Mesothelial cell of epicardium (in vitro differentiated cells): ENCODE measurements at places on chromosomes 11 and 22.

GRCh38 chr11:134333312-134333711 lies 1.5 kb downstream of the GLB1L2 start:
- H3K36me3 ChIP-seq = no peaks in the 10 kb centered on the region
- peaks cover 14% of the 10 kb centered on the region for H3K4me1 ChIP-seq
- H3K27me3 ChIP-seq = peaks cover 62% of the 10 kb centered on the region
- H3K27ac ChIP-seq = no peak overlapping the region
- peak overlapping the region; percentile 23 for H3K4me3 ChIP-seq

GRCh38 chr22:26671317-26672059 lies 14.1 kb downstream of the MIAT start:
- peaks cover 32% of the 10 kb centered on the region for H3K4me1 ChIP-seq
- H3K36me3 ChIP-seq = no peaks in the 10 kb centered on the region
- peaks cover under 1% of the 10 kb centered on the region for H3K27me3 ChIP-seq
- DNase-seq = no peak
- H3K27ac ChIP-seq = peak overlapping the region; percentile 96
- no peak overlapping the region for H3K4me3 ChIP-seq

DNA sequence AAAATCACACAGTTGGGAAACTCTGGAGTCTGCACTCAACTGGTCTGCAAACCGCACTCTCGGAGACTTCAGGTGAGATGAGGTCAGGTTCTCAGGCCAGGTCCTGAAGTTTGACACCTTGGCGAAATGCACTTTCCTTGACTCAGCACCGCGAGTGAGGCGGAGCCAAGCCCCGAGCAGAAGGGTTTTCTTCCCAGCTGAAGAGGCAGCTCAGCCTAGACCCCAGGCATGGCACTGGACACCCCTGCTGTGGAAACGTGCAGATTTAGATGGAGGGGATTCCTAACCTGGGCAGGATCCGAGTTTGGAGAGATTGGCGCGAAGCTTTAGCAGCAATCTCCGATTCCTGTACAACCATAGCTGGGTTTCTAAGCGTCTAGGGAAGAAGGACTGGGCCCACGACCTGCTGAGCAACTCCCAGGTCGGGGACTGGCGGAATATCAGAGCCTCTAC lies 835 bp upstream of the MYOD1 start:
- DNase-seq = no peak
- no peak overlapping the region for H3K4me3 ChIP-seq
- no peak overlapping the region for H3K27ac ChIP-seq
- peaks cover 43% of the 10 kb centered on the region for H3K27me3 ChIP-seq

GRCh38 chr11:97356144-97356543 lies 966.3 kb downstream of the JRKL start:
- peaks cover 31% of the 10 kb centered on the region for H3K4me1 ChIP-seq
- no peaks in the 10 kb centered on the region for H3K36me3 ChIP-seq
- peaks cover 2% of the 10 kb centered on the region for H3K27me3 ChIP-seq

GRCh38 chr11:111745719-111746504 lies 20.3 kb downstream of the PPP2R1B start:
- no peak for DNase-seq
- no peak overlapping the region for H3K4me3 ChIP-seq
- no peaks in the 10 kb centered on the region for H3K4me1 ChIP-seq
- H3K36me3 ChIP-seq = peaks cover 46% of the 10 kb centered on the region

DNA sequence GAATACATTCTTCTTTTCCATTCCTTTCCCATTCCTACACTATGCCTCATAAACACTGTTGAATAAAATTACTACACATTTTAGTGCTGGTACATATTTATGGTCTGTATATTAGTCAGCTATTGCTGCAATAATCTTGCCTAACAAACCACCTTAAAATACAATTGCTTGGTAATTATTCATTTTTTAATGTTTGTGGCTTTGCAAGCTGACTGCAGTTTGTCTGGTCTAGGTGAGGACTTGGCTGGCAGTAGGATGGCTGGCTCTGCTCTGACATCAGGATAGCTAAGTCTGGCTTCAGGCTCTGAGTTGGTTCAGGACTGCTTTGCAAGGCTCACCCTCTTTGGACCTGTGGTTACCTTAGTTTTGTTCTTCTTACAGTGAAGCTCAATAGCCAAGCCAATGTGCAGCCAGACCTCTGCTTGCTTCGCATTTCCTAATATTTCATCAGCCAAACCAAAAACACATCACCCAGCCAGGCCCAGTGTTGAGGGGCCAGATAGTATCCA lies 913.4 kb upstream of the RAG2 start:
- no peak for DNase-seq
- H3K36me3 ChIP-seq = peaks cover 4% of the 10 kb centered on the region
- peaks cover 26% of the 10 kb centered on the region for H3K4me1 ChIP-seq

DNA sequence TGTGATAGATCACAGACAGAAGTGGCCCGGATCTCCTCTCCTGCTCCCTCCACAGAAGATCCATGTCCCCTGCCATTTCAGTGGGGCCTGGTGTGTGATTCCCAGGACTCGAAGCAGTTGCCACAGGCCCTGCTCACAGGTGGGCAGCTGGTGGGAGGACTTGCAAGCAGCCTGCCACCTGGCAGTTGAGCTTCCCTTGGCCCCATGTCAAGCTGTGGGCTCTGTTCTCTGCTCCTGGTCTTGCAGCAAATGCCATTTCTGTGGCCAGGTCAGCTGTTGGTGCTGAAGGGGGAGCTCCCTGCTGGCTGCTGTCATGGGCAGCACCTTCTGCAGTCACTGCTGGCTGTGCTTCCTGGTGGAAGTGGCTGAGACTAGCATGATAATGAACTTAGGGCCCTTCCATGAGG lies 59.1 kb upstream of the SLC22A12 start:
- no peaks in the 10 kb centered on the region for H3K4me1 ChIP-seq
- H3K4me3 ChIP-seq = no peak overlapping the region
- H3K27ac ChIP-seq = no peak overlapping the region
- H3K36me3 ChIP-seq = no peaks in the 10 kb centered on the region
- DNase-seq = no peak

DNA sequence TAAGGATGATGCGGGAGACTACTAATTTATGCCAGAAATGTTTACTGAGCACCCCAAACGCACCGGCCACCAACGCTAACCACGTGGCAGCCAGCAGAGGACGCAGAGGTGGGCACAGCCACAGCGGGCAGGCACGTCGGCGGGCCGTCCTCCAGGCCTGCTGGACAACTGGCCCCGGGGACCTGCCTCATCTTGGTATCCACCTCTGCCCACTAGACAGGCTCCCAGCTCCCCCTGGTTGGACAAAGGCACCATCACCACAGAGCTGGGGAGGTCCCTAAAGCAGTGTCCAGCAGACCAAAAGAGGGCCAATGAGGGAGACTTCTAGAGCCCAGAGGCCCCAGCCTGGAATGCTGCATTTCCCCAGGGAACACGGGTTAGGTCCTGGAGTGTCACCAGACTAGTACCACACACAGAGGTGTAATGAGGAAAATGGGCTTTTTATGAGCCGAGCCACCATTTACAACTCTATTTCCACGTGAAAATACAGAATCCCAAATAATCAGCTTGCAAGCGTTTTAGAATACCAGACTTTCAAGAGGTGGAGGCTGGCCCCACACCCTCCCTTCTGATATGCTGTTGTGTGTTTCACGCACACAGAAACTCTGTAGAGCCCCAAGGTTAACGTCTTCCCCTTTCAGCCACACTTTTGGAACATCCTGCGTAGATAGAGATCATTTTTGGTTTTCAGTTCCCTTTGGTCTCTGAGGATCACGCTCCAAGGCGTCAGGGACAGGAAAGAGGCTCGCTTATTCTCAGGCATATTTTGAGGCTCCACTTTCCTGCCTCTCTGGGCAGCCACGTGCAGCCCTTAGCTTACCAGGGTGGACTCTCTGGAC lies 23.7 kb upstream of the BID start:
- H3K27ac ChIP-seq = no peak overlapping the region
- H3K36me3 ChIP-seq = peaks cover 2% of the 10 kb centered on the region
- no peak for DNase-seq

- H3K27me3 ChIP-seq = peaks cover 4% of the 10 kb centered on the region
- DNase-seq = no peak
- no peak overlapping the region for H3K4me3 ChIP-seq
- H3K4me1 ChIP-seq = peaks cover 8% of the 10 kb centered on the region
Measured at GRCh38 chr22:36147196-36147791, 13.3 kb downstream of the APOL3 start.

- peaks cover 70% of the 10 kb centered on the region for H3K27me3 ChIP-seq
- peaks cover 10% of the 10 kb centered on the region for H3K4me1 ChIP-seq
- no peak overlapping the region for H3K27ac ChIP-seq
- peak; percentile 56 for DNase-seq
- peak overlapping the region; percentile 89 for H3K4me3 ChIP-seq
- H3K36me3 ChIP-seq = no peaks in the 10 kb centered on the region
Measured at GRCh38 chr11:43944761-43945311, 2.4 kb downstream of the C11orf96 start.

DNA sequence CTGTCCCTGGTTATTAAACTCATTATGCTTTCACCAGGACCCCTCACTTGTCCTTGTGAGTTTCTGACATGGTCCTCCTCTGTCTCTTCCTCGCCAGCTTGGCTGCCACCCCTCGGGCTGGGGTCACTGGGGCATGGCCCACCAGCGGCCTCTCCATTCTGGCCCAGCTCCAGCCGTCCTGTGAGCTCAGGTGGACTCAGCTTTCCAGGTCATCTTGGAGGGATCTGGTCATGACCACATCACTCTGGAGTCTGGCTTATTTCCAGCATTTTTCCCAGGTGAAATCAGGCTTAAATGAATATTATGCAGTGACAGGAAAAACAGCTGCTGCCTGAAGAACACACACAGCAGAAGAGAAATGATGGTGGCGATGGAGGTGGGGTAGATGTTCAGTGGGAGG lies 224.5 kb downstream of the ADAMTS15 start:
- H3K27ac ChIP-seq = no peak overlapping the region
- H3K4me1 ChIP-seq = peaks cover 44% of the 10 kb centered on the region
- H3K27me3 ChIP-seq = no peaks in the 10 kb centered on the region
- DNase-seq = no peak

- H3K27ac ChIP-seq = no peak overlapping the region
- peak overlapping the region; percentile 44 for H3K4me3 ChIP-seq
- no peak for DNase-seq
- H3K36me3 ChIP-seq = no peaks in the 10 kb centered on the region
Measured at GRCh38 chr22:37418627-37419369, 8.5 kb downstream of the ELFN2 start.

GRCh38 chr22:46363611-46364321 lies 28.3 kb downstream of the TRMU start:
- H3K36me3 ChIP-seq = peaks cover 28% of the 10 kb centered on the region
- no peak overlapping the region for H3K4me3 ChIP-seq
- no peaks in the 10 kb centered on the region for H3K27me3 ChIP-seq
- no peak overlapping the region for H3K27ac ChIP-seq

DNA sequence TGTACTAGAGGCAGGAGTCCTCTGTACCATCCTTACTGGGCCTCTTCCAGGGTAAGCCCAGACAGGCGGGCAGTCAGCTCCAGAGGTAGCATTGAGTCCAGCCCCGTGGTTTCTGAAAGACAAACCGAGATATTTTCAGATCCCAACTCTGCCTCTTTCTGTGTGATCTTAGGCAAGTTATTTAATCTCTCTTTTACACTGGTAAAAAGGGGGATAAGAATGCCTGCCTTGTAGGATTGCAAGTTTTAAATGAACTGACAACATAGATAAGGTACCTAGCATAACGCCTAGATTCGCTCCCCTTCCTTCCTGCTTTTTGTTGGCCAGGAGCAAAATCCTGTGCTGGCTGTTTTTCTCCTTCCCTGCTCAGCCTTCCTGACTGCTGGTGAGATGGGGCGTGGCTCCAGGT lies 56.4 kb upstream of the NNMT start:
- no peak overlapping the region for H3K27ac ChIP-seq
- no peaks in the 10 kb centered on the region for H3K4me1 ChIP-seq
- H3K4me3 ChIP-seq = no peak overlapping the region
- DNase-seq = no peak
